Glutamatergic neuron (in vitro differentiated cells): ENCODE measurements at places on chromosomes 2 and 18.

DNA sequence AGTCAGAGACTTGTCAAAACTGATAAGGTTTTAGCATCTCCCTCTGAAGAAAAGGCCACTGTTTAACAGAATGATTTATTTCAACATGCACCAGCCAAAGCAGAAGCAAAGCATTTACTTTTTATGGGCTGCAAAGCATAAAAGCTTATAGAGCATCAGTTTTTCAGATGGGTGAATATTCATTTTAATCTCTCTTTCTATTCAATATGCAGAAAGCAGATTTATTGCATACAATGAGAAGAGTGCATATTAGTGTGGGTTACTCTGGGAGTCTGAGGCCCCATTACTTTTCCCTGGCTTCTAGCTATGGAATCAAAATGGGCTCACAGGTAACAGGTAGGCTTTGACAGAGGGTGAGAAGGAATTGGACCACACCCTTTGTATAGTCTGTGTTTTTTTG, 9.0 kb downstream of the PTPRM start:
- no peak for DNase-seq

DNA sequence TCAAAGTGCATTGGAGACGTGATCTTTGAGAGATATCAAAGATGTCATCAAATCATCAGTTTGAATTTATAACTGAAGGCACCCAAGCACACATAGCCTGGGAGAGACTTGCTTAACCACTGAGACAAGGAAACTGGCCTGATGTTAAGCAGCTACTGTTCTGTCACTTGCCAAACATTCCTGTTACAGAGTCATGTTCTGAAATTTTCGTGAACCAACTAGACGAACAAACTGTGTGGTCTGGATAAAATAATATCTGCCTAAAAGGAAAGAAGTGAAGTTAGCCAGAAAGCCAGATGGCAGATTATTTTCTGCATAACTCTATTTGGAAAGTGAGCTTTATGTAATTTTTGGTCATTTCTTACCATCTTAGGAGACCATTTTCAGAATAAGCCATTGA, 51.4 kb downstream of the SPATS2L start:
- no peak for DNase-seq

GRCh38 chr2:239610457-239611221, 209.8 kb upstream of the HDAC4 start:
- DNase-seq: no peak

- no peak for DNase-seq
Measured at GRCh38 chr2:69017080-69017479, 4.1 kb downstream of the ANTXR1 start.

DNA sequence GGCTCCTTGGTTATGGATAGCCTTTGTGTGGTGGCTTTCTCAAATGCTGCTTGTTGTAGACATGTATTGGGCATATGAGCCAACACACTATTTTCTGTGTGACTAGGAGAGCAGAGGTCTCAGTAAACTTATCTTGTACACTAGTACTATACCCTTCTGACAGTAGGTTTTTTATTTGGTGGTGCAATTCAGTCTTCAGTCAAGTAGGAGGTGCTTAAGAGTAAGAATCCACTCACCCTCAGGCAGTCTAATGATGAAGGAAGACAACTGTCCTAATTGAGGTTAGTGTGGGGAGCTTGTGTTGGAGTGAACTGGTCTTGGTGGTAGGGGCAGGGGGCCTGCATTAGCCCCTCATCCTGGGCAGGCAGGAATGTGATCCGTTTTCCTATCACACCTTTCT, 164.0 kb downstream of the SLC4A10 start:
- no peak for DNase-seq
